ENCODE measurements at places on chromosomes 7 and 10.

DNA sequence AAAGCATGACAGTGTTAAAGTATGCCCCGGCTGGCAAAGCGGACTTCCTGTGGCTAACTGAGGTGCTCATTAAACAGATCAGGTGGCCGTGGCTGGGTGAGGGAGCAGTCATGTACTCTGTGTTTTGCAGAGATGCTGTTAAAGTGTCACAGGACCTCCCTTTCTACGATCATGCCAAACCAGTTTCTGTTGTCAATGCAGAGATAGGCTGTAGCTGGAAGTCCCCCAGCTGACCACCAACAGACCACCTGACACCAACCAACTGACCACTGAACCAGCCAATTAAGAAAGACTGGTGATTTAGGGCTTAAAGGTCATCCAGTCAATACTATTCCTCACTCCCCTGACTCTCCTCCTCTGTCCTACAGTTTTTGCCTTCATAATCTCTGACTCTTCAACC lies 431.1 kb upstream of the LRGUK start:
- DNase-seq: no peak

DNA sequence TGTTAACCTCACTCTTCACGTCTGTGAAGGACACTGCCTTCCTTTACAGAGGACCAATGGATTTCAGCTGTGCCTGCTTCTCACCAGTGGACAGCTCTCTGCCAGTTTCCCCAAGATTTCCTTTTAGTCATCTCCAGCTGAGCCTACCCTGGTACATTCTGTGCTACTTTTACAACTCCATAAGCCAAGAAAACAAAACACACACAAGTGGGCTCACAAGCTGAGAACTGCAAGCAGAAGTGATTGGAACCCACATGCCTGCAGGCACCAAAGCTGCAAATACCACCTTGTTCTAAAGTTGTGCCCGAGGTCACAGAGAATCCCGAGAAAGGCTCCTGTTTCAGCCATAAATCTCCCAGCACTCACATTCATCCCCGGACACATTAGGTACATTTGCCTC lies 636.8 kb downstream of the PHTF2 start:
- no peak for DNase-seq

- no peak for DNase-seq
Observed at GRCh38 chr7:99607548-99607947, 9.2 kb upstream of the ZSCAN25 start.

DNA sequence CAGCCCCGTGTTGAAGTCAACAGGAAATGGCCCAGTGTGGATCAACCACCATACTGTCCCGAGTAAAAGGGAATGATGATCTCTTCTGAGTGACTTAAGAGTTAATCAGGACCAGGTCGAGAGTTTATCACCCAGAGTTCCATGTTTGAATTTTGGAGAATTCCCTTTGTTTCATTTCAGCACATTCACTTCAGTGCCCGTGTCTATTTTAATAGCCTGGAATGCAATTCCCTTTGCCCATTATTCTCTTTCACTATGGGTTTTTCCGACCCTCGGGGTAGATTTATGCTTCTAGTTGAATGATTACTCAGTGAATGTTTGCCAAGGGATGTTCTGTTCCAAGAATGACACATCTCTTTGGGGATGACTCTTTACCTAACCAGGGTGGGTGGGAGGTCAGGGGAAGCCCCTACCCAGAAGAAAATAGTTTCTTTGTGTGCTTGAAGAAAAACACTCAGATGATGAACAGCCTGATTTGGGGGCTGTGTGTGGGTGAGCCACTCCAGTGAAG lies 594.9 kb downstream of the INHBA start:
- no peak for DNase-seq

DNA sequence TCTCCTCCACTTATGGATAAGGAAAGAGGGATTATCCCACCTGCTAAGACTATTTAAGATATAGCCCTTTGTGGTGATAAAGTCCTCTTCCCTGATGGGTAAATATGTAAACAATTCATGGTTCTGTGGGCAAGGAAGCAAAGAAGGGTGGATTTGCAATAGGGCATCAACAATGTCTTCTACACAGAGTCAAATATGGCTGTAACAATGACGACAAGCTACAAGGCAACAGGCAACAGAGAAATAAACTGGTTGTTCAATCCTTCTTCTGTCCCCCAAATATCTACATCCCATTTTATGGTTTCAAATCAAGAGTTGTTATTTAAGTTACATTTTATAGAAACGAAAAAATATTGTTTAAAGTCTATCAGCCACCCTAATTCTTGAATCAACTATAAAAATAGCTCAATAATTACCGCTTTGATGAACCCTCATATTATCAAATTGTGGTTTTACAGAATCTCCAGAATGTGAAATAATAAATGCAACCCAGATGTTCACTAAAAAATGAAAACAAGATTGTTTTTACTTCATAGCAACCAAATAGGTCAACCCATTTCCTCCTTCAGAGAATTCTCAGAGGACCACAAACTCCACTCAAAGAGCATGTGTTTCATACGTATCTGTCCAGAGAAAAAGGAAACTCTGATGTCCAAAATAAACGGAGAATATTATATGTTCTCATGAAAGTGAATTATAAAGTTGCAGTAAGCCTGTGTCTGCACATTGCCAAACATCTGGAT lies 13.8 kb downstream of the CYTH3 start:
- DNase-seq: no peak

DNA sequence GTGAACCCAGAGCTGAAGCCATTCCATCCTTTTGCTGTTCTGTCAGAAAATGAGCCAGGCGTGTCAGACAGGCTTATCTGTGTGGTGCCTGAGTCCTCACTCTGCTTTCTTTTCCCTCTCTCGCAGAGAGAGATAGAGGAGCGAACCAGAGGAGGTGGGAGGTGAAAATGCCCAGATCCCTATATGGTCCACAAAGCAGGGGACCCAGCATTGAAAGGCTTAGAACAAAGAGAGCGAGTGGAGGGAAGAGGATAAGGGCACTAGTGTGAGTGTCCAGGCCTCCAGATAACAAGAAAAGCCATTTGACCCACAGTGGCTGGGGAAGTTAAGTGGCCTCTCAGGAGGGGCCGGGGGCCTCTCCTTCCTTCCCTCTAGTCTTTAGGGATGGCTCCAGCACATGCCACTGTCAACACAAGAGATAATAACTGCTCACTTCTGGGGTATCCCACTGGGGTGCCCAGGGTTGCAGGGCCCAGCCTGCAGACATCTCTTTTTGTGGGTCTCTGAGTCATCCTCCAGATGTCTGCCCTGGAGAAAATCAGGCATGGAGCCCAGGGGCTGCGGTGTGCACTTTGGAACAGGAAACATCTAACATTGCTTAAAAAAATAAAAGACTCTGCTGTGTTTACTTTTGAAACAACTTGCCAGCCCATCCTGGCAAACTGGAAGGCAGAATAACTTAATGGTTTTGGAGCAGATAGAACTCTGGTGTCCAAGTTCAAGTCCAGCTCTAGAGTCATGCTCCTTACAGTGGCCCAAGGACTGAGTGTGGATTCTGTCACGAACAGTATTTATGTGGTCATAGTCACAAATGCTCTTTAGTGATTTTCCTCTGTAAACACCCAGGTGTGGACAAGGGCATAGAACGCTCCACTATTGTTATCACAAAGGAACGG lies 189.5 kb downstream of the CXCL12 start:
- peak; percentile 57 for DNase-seq

DNA sequence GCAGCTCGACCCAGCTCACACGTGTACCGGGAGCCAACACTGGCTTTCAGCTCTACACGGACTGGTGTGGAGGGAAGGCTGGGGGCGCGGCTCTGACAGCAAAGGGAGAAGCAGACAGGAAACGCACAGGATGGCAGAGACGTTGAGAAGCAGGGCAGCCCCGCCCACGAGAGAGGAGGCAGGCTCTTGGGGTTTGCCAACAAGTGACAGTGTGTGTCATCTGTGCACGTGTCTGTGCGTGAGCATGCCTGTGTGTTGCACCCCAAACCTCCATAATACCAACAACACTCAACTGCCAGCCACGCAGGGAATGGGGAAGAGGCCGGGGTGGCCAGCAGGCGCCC lies 64.4 kb upstream of the PDGFA start:
- peak; percentile 37 for DNase-seq

- no peak for DNase-seq
Observed at GRCh38 chr10:49394933-49395740, 752 bp downstream of the DRGX start.

Data from colonic mucosa (tissue), 4 donors.